ENCODE measurements at places on chromosomes 1 and 21.
A peak's percentile ranks its signal among the peaks of the same experiment; 100 is the strongest.

DNA sequence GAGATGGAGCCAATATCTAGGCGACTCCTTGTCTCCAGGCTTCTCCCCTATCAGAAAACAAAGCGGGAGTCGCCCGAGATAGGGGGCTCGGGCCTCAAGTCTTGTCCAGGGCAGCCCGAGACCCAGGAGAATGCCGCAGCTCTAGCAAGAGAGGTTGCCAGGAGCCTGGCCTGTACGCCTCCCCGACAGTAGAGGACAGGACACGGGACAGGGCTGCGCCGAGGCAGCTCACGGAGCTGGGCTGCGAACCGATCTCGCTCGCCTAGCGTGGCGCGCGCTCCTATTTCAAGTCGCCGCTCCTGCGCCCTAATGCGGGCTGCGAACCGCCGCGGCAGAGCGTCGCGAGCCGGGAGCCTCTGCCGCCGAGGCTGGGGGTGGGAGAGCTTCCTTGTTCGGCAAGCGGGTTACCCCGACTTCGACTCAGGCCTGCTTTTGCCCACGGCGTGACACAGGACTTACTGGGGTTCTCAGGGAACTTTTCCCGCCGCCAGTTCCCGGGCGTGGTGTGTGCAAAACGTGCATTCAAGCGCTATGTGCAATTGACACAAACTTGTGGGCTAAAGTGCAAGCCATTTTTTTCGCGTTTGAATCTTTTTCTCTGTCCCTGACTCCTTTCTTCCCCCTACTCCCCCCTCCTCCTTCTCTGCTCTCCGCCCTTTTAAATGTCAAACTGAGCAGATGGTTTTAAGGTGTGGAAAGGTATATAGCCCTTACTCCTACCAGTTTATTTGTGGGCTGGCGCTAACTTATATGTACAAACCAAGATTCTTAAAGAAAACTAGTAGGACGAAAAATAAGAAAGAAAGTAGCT is 2.4 kb upstream of the PROX1 start:
- DNase-seq = no peak

GRCh38 chr21:20306836-20307235 is 691.4 kb upstream of the NCAM2 start:
- DNase-seq = no peak

- DNase-seq = peak; percentile 44
These were observed 62.4 kb upstream of the USP24 start for GRCh38 chr1:55277377-55278130.

DNA sequence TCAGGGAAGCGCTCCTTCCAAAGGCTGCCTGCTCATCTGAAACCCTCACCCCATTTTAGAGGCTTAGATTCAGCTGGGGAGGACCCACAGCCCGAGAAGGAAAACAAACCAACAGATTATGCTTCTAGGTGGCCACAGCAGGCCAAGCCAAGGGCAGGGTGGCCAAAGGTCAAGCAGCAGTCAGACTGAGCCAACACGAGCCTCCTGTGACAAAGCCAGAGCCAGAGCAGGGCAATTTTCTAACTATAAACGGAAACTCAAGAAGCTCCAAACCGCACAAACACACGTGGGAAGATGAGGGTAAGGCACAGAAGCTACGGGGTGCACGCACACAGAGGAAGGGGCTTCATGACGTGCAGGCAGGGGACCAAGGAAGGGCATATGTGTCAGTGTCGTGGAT is 64.1 kb downstream of the PLEKHA6 start:
- DNase-seq = no peak

DNA sequence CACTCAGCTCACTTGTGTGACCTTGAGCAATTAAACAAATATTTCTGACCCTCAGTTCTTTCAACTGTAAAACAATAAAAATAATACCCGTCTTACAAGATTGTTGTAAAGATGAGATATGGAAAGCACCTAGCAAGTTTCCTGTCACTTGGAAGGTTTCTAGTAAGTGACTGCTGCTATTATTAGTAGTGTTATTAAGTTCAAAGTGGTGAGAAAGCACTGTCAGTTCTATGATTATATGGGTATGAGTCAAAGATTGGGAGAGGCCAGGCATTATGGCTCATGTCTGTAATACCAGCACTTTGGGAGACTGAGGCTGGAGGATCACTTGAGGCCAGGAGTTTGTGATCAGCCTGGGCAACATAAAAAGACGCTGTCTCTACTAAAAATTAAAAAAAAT is 145.4 kb downstream of the C1orf21 start:
- DNase-seq = no peak

DNA sequence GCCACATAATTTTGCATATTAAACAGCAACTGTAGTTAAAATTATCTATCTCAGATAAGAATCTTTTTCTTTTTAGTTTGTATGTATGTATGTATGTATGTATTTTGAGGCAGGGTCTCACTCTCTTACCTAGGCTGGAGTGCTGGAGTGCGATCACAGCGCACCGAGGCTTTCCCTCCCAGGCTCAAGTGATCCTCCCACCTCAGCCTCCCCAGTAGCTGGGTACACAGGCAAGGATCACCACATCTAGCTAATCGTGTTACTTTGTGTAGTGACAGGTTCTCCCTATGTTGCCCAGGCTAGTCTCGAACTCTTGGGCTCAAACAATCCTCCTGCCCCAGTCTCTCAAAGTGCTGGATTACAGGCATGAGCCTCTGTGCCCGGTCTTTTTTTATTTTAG is 30.5 kb upstream of the PUM1 start:
- no peak for DNase-seq

- DNase-seq = no peak
These were observed 160.0 kb downstream of the SEC16B start for GRCh38 chr1:177809819-177810218.

DNA sequence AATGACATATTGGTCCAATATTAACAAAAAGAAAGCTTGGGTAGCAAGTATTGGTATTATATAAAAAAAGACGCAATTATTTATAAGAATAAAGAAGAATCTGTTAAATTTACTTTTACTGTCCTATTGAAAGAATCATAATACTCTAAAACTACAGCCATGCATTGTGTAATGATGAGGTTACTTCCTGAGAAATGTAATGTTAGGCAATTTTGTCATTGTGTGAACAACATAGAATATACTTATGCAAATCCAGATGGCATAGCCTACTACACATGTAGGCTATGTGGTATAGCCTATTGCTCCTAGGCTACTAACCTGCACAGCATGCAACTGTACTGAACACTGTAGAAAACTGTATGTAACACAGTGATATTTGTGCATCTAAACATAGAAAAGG is 121.2 kb upstream of the PTGFR start:
- no peak for DNase-seq

DNA sequence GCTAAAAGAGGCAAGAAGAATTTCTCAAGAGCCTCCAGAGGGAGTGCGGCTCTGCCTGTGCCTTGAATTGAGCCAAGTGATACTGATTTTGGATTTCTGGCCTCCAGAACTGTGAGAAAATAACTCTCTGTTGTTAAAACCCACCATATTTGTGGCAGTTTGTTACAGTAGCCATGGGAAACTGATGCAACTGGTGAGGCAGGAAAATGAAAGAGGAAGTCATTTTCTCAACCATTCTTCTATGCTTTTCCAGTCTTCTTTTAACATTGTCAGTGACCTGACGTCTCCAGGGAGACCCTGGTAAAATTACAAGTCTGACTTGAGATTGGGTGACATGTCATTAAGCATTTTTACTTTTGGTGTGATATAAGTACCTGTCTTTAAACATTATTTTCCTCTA is 5.8 kb downstream of the OR6P1 start:
- DNase-seq = no peak

- DNase-seq = no peak
These were observed 250.2 kb upstream of the FGGY start for GRCh38 chr1:59046730-59047157.

DNA sequence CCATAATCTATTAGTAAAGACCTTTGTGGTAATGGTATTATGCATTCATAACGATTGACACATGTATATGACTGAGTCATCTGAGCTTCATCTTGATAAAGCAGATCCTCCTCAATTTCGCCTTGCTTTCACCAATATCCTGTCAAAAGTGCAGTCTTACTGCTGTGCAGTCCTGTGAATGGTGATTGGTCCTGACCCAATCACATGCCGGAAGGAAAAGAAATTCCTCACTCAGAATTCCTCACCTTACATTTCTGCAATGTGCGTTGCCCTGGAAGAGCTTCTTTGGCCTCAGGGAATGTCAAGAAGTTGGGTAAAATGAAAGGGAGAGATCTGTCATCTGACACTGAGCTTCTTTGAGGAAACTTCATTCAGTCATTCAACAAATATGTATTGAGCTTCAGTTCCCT is 121.0 kb upstream of the TSPAN2 start:
- no peak for DNase-seq

- DNase-seq = no peak
These were observed 10.3 kb downstream of the ALDH9A1 start for GRCh38 chr1:165688046-165688445.

DNA sequence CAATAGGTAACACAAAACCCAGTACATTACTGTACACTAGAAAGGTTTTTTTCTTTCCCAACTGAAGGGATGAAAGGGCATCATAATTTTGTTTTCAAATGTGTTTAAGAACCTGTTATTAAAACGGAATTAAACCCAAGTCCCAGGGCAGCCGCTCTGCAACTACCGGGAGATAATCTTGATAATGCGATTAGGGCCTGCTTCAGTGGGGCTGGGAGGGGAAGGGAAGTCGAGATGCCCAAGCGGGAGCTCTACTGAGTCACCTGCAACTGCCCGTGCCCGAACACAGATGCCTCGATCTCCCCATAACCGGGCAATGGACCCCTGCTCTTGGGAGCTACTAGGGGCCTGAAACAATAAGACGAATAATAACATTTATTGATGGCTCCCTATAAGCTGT is 61.4 kb downstream of the KAZN start:
- peak; percentile 81 for DNase-seq

DNA sequence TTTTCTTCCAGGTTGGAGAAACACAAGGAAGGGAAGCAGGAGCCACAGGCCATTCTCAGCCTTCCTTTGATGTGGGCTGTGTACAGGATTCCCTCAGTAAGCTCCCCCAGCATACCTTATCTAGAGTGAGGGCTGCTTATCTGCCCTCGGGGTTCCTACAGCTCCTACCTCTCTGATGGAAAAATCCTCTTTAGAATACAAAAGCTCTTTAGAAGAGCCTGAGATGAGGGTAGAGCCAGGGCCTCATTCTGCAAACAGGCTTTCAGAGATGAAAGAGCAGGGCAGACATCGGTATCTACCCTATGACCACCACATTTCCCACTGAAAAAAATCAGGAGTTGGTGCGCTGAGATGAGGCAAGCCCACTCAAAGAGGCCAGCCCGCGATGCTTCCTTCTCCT is 85.1 kb downstream of the PLPP3 start:
- no peak for DNase-seq

DNA sequence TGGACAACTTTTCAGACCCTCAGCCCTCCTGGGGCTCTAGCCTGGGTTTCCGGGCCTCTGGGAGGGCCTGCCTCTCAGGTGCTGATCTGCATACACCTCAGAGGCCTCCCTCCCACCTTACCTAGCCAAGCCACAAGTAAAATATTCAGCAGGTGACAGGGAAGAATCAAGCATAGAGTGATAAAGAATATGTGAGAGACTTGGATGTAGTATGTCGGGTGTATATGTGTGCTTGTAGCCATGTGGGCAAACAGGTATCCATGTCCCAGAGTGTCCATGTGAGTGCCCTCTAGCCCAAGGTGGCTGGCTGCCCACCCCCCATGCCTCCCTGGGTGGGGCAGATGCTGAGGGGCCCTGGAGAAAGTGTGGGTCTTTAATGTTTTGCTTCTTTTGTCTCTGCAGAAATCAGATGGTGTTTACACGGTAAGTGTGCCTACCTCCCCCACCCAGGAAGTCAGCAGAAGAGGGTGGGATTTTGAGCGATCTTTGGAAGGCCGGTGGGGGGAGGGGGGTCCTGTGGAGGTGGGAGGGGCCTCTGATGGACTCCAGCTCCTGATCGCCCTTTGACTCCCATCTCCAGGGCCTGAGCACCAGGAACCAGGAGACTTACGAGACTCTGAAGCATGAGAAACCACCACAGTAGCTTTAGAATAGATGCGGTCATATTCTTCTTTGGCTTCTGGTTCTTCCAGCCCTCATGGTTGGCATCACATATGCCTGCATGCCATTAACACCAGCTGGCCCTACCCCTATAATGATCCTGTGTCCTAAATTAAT is 3.4 kb downstream of the FCER1G start:
- no peak for DNase-seq

DNA sequence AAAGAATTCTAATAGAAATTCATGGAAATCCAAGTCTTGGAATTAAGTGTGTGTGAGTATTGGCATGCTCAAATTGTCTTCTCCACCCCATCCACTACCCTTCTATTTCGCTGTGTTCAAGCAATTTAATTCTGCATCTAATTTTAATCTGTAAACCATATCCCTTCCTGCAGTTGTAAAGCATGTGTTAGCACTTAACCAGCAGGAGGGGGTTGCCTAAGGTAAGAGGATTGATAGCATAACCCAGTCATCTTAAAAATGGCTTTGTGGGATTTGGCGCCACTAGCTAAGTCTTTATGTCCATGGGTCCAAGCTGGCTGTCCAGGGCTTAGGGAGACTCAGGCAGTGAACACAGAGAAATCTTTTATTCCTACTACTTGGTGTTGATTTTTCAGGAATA is 210.3 kb downstream of the PTPRC start:
- DNase-seq = peak; percentile 87

GRCh38 chr1:59509341-59509875 is 212.5 kb downstream of the FGGY start:
- DNase-seq = peak; percentile 80

DNA sequence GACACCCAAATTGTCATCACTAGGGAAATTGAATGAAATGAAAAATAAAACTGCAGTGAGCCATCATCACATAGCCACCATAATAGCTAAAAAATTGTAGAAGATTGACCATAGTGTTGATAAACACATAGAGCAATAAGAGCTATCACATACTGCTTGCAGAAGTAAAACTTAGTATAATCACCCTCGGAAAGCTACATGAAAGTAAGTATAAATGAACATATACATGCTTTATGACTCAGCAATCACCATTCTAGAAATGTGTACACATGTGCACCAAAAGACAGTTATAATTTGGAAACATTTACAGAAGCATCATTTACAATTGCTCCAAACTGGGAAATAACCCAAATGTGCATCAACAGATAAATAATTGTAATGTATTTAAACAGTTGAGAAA is 153.1 kb upstream of the LRRC7 start:
- DNase-seq = no peak
